CD4-positive, CD25-positive, alpha-beta regulatory T cell (primary cell): ENCODE measurements at places on chromosomes 3 and 15. TPM values are rescaled to one million over a fixed set of nuclear protein-coding genes. Genes with fewer than 3 reads are reported as not detected.

SLC2A2 gene
- not detected for total RNA-seq

GRAMD1C gene
- total RNA-seq, result 1.8 TPM

ABHD10 gene
- total RNA-seq, result 18.8 TPM

MAP6D1 gene
- 1.9 TPM for total RNA-seq

B3GALNT1 gene
- total RNA-seq, result 0.47 TPM

SCAMP5 gene
- total RNA-seq, result 1.3 TPM

NR2E3 gene
- total RNA-seq, result not detected

- H3K4me3 ChIP-seq, result peak overlapping the region; percentile 66
- no peaks in the 10 kb centered on the region for H3K27me3 ChIP-seq
- H3K4me1 ChIP-seq, result peaks cover 72% of the 10 kb centered on the region
These were observed 152.8 kb upstream of the BHLHE40 start for GRCh38 chr3:4826237-4827100.

DNA sequence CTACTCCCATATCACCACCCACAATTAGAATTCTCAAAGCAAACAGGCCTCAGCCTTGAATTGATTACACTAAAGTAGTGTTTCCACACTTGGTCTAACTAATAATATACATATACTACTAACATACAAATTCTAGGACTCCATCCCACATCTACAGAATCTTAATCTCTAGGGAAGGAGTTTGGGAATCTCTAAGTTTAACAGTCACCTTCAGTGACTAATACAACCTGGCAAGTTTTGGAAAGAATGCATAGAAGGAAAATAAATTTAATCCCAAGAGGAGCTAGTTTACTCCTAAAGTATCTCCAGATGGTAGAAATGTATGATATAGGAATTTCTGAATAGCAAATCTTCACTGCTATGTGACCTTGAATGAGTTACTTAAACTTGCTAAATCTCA is 9.1 kb downstream of the CLPX start:
- H3K4me3 ChIP-seq, result no peak overlapping the region
- H3K4me1 ChIP-seq, result peaks cover 6% of the 10 kb centered on the region
- peaks cover 73% of the 10 kb centered on the region for H3K36me3 ChIP-seq
- H3K27ac ChIP-seq, result no peak overlapping the region

- H3K27me3 ChIP-seq, result no peaks in the 10 kb centered on the region
- no peaks in the 10 kb centered on the region for H3K4me1 ChIP-seq
- DNase-seq, result no peak
- H3K4me3 ChIP-seq, result no peak overlapping the region
These were observed 36.7 kb downstream of the ACSBG1 start for GRCh38 chr15:78197632-78198031.

- H3K27me3 ChIP-seq, result peaks cover 2% of the 10 kb centered on the region
- no peak overlapping the region for H3K4me3 ChIP-seq
- H3K36me3 ChIP-seq, result no peaks in the 10 kb centered on the region
- no peak overlapping the region for H3K27ac ChIP-seq
These were observed 11.1 kb downstream of the UACA start for GRCh38 chr15:70752193-70752635.

DNA sequence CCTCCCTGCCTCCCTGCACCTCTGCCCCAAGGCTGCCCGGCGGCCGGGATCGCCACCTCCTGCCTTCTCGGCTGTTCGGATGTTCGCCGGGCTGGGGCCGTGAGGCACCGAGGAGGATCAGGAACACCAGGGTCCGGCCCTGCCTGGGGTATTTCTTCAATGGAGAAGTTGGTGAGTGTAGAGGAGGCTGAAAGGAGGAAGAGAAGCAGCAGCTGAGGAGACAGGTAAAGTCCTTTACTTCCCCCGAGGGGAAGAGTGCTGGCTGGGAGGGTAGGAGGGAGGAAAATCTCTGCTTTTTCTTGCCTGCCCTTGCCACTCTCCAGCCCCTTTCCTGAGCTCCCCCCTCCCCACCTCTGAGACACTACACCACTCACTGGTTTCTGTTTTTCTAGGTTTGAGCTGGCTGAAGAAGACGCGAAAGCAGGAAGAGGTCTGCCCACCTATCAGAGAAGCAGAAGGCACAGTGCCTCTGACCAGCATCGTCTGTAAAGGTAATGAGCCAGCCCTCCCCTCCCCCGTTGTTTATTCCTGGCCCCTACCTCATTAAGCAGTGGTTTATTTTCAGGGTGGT is 519 bp downstream of the ASB7 start:
- H3K4me3 ChIP-seq, result peak overlapping the region; percentile 90
- peaks cover 21% of the 10 kb centered on the region for H3K36me3 ChIP-seq
- peaks cover 55% of the 10 kb centered on the region for H3K4me1 ChIP-seq
- peak overlapping the region; percentile 89 for H3K27ac ChIP-seq
- peak; percentile 84 for DNase-seq
- no peaks in the 10 kb centered on the region for H3K27me3 ChIP-seq

GRCh38 chr3:116405231-116405630 is 40.1 kb downstream of the LSAMP start:
- no peak for DNase-seq
- no peak overlapping the region for H3K27ac ChIP-seq

DNA sequence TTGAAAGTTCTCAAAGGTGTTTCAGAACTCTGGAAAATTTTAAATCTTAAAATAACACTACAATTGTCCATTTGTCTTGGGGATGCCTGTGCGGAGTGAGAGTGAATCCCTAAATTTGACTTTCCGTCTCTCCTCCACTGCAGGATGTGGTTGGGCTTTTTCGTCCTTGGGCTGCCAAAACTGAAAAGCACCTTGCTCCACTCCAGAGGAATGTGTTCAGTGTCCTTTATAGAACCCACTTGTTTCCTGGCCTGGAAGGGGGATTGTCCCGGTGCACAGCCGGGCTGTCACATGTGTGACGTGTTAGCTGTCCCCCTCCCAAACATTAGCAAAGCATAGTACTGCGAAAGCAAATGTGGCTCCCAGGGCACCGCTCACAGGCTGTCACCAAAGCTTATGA is 69.6 kb upstream of the ATP10A start:
- H3K4me3 ChIP-seq, result no peak overlapping the region
- DNase-seq, result no peak
- no peaks in the 10 kb centered on the region for H3K4me1 ChIP-seq
- H3K27ac ChIP-seq, result no peak overlapping the region
- H3K27me3 ChIP-seq, result no peaks in the 10 kb centered on the region
- no peaks in the 10 kb centered on the region for H3K36me3 ChIP-seq

DNA sequence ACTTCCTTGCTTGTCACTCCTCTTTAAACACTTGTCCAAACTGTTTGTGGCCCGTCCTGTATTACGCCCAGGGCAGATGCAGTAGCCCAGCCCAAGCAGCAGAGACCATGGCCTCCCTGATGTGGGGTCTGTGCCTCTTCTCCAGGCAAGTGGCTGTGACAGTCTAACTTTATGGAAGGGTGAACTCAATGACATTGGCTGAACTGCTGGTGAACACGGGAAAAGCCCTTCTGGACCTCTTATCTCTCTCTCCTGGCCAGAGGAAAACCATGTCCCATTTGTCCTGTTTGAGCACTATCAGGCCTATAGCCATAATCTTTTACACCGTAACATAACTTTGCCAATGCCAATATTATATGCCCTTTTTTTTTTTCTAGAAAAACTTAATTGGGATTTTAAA is 67.6 kb downstream of the SMAD3 start:
- no peak overlapping the region for H3K4me3 ChIP-seq
- no peaks in the 10 kb centered on the region for H3K36me3 ChIP-seq
- peak overlapping the region; percentile 90 for H3K27ac ChIP-seq
- H3K4me1 ChIP-seq, result peaks cover 75% of the 10 kb centered on the region
- DNase-seq, result no peak
- H3K27me3 ChIP-seq, result no peaks in the 10 kb centered on the region

- H3K36me3 ChIP-seq, result no peaks in the 10 kb centered on the region
- DNase-seq, result no peak
- H3K4me3 ChIP-seq, result no peak overlapping the region
- H3K27ac ChIP-seq, result no peak overlapping the region
These were observed 13.3 kb downstream of the CAV3 start for GRCh38 chr3:8746780-8747345.

- DNase-seq, result no peak
- H3K36me3 ChIP-seq, result no peaks in the 10 kb centered on the region
- no peak overlapping the region for H3K27ac ChIP-seq
- no peak overlapping the region for H3K4me3 ChIP-seq
These were observed 4.3 kb upstream of the NR1D2 start for GRCh38 chr3:23940775-23941174.

DNA sequence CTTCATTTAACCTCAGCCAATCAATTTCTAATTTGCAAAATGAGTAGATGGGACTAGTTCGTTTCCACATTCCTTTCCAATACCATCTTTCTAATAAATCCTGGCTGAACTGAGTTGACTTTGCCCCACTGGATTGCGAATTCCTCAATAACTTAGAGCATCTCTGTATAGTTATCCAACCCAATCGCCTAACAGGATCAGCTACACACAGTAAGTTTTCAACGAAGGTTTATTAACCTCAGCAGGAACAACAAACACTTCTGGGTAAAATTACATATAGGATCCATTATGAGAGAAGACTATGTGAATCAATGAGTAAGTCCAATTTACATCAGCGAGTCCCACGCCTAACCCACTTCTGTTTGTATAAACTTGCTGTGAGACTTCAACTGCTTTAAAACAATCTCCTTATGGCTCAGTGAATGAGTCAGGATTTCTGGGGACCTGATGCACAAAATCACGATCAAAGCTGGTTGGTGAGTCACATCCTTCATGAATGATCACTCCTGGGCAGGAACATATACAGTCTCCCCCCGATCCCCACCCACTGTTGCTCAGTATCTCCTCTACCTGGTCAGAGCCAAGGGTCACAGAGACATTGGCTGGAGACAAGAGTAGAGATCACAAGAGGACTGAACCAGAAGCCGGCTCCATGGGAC is 142.8 kb downstream of the EDEM1 start:
- no peak overlapping the region for H3K4me3 ChIP-seq
- DNase-seq, result no peak
- H3K27ac ChIP-seq, result no peak overlapping the region
- H3K36me3 ChIP-seq, result no peaks in the 10 kb centered on the region

DNA sequence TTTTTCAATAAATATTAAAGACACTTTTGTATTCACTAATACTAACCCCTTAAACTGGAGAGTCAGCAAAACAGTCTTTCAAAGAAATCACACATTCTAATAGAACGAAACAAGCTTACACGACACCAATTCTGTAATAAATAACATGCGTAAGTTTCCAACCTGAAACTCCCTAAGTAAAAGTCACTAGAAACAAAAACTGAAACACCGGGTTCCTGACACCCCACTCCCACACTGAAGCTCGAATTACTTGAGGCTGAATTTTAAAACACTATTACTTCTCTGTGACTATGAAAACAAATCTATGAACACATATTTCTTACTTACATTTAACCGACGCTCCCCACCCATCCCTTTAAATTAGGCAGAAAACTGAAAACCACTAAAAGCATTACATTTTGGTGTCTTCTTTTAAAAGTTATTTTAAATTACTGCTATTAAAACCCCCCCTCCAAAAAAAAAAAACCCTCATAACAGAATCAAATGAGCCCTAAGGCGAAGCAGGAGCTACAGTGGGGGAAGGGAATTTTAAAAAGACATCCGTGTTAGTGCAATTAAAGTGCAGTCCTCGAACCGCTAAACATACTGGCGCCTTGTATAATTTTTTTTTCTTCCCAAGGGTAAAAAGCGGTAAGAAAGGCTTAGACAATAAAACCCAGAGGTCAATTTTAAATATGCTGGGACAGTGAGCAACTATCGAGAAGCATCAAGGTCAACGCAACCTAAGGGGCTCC is 878 bp downstream of the SPPL2A start:
- peak; percentile 35 for DNase-seq
- peak overlapping the region; percentile 84 for H3K27ac ChIP-seq
- H3K4me1 ChIP-seq, result peaks cover 25% of the 10 kb centered on the region
- H3K36me3 ChIP-seq, result no peaks in the 10 kb centered on the region
- peak overlapping the region; percentile 98 for H3K4me3 ChIP-seq
- H3K27me3 ChIP-seq, result no peaks in the 10 kb centered on the region

GRCh38 chr15:40274350-40275274 is 8.3 kb downstream of the ANKRD63 start:
- no peak overlapping the region for H3K27ac ChIP-seq
- DNase-seq, result peak; percentile 89
- H3K36me3 ChIP-seq, result no peaks in the 10 kb centered on the region
- peaks cover 3% of the 10 kb centered on the region for H3K4me1 ChIP-seq
- peaks cover 16% of the 10 kb centered on the region for H3K27me3 ChIP-seq

- H3K36me3 ChIP-seq, result no peaks in the 10 kb centered on the region
- no peaks in the 10 kb centered on the region for H3K27me3 ChIP-seq
- no peak for DNase-seq
- H3K4me3 ChIP-seq, result no peak overlapping the region
These were observed 159.7 kb downstream of the RSL24D1 start for GRCh38 chr15:55037071-55037470.

DNA sequence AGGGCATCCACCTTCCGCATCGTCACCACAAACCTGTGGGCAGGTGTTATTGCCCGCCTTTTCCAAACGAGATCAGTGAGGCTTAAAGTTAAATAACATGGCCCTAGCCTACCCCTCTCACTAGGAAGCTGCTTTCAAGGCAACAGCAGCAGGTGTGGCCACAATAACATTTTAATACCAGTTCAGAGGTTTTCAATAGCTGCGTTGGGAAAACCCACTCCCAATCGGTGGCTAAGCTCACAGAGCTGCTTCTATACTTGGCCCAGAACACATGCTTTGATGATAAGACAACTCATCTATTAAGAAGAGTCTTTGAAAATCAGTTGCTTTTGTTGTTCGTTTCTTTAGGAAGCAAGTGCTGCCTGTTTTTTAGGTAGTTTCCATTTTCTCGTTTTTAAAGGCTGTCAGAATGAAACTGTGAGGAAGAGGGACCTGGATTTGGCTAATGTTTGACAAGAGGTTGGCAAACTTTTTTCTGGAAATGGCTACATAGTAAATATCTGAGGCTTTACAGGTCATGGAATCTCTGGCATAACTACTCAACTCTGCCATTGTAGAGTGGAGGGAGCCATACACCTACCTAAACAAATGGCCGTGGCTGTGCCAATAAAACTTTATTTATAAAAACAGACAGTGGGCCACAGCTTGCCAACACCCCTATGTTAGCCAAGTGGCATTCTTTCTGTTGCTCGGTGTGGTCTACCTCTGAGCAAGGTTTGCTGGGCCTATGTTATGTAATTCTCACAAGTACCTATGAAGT is 179.6 kb downstream of the FEZF2 start:
- DNase-seq, result no peak
- no peak overlapping the region for H3K27ac ChIP-seq

DNA sequence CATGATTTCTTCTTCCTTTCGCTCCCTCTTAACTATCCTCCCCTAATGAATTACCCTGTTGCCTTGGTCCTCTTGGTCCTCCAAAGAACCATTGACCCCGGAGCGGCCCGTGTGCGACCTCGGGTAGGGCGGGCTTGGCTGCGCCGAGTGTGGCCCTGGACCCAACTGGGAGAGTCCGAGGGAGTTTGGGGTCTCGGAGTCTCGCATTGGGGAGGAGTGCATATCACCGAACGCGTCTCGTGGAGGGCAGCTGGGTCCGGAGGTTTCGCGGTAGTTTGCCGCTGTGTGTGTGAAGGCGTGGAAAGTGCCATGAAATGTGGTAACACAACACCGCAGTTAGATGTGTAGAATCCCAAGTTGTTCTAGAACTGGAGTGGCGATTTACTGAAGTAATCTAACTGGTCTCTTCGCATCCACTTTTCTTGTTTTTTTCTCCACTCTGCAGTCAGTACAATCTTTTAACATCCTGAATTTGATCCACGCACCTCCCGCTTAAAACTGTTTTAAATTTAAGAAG is 363 bp downstream of the GTF2E1 start:
- H3K4me1 ChIP-seq, result peaks cover 18% of the 10 kb centered on the region
- no peaks in the 10 kb centered on the region for H3K36me3 ChIP-seq
- H3K27ac ChIP-seq, result peak overlapping the region; percentile 99
- no peaks in the 10 kb centered on the region for H3K27me3 ChIP-seq
